ENCODE measurements at places on chromosomes 4 and X. TPM values are rescaled to one million over a fixed set of nuclear protein-coding genes. Genes with fewer than 3 reads are reported as not detected.

CITED1 gene
- total RNA-seq = 1.2 TPM

CSAG3 gene
- not detected for total RNA-seq

HSFX1 gene
- total RNA-seq = 0.43 TPM

ETFDH gene
- 5.4 TPM for total RNA-seq

CXXC4 gene
- not detected for total RNA-seq

ASB9 gene
- total RNA-seq = 19.7 TPM

SORCS2 gene
- 5.6 TPM for total RNA-seq

ASB12 gene
- total RNA-seq = not detected

ODAM gene
- not detected for total RNA-seq

PCDH19 gene
- total RNA-seq = 0.04 TPM

ABCG2 gene
- 20.5 TPM for total RNA-seq

RHOXF2B gene
- total RNA-seq = not detected

HTRA3 gene
- 20.3 TPM for total RNA-seq

GLOD5 gene
- not detected for total RNA-seq
